Right forelimb (tissue), 1 donor: ENCODE measurements at places on chromosomes 1 and 21.

DNA sequence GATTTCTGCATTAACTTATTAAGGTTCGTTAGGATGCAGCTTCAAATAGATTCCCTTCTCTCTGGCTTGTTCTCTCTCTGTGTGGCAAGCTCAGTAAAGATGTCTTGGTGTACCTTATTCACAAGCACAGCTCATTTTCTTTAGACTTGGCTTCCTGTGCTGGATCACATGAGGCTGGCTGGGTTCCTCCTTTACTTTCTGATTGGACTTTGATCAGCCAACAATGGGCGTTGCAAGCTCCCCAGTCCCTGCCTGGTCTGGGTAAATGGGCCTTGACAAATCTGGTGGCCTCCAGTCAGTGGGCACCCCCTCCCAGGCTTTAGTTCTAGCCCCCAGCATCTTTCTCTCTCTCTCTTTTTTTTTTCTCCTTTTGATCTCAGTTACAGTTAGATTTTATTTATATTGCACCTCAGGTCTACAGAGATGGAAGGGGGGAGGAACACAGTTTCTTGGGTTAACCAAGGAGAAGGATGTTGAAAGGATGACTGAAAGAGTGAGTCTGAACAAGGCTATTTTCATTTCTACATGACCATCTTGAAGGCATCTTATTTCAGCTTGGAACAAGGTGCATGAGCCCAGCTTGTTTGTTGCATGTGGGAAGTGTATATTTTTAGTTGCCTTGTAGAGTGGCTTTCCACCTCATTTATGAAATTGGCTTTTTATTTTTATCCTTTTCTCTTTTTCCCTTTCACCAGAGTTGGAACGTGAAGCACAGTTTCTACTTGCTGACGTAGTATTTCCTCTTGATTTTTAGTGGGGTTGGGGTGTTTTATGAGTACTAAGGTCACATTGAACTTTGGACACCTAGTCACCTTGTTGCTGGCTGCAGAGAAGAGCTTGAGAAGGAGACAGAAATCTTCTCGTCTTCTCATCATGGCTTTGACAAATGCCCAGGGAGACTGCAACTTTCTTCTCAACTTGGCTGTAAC, 77.1 kb downstream of the PBX1 start:
- no peak for DNase-seq

DNA sequence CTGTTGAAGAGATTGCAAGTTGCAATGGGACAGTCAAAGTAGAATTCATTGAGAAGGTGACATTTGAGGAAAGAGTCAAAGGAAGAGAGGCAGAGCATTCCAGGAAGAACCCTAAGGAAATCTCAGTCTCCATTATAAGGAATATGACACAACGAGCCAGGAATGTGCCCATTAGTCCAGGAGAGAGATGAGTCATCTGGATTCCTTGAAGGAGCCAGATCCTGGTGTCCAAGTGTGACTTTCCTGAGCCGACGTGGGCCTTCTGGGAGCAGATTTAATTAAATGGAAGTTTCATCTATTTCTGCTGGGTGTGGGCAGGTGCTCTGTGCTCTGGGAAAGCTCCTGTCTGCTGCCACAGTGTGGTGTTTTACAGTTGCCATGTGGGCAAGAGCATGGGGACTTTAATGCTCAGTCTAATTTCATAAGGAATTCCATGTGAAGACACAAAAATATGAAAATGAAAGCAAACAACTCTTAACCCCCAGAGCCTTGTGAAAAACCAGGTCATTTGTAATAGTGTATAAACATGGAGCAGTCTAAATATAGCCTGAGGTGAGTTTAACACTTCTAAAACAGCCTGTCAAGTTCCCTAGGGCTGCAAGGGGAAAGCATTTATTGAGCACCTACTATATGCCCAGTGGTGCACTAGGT, 111.4 kb upstream of the ARTN start:
- no peak for DNase-seq

DNA sequence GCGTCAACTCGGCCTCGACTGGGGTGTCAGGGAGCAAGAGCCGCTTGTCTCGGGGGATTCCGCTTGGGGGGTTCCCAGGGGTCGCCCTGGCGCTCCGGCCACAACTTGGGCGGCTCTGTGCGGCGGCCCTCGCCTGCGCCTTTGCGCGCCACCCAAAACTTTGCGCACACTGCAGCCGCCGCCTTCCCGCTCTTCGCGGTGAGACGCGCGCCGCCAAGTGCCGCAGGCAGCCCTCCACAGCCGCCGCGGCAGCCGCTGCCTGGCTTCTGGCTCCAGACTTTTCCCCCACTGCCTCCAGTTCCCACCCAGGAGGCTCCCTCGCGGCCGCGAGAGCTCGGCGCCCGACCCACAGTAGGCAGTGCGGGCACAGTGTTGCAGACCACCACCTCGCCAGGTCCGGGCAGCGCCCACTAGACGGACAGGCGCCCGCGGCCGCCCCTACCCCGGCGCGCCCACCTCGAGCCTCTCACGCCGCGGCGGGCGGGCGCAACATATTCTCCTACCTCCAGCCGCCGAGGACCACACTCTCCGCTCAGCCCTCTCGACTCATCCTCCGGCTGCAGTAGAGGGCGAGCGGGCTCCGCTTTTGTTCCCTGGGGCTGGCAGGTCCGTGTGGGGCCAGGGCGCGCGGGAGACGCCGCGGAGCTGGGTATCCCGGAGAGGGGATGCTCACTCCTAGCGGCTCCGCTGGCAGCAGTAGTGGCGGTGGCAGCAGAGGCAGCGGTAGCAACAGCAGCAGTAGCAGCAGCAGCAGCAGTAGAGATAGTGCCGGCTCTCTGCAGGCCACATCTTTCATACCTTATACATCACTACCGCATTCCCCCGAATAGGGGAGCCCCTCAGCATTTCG, 296.6 kb downstream of the OMA1 start:
- DNase-seq = peak; percentile 51

DNA sequence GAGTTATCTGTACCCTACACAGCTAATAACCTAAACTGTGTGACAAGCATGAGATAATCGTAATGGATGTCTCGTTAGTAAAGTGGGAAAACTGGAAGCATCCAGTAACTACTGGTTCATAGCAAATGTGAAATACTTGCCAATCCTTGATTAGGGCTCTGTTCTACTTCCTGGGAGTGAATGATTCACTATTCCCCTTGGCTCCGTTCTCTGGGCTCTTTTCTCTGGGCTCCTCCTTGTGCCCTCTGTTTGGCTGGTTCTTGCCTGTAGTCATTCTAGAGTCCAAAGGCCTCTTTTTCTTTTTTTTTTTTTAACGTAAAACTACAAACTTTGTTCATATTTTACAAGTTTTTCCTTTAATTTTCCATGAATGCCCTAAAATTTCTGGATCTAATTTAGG, 465.8 kb upstream of the PLXNA2 start:
- DNase-seq = no peak

DNA sequence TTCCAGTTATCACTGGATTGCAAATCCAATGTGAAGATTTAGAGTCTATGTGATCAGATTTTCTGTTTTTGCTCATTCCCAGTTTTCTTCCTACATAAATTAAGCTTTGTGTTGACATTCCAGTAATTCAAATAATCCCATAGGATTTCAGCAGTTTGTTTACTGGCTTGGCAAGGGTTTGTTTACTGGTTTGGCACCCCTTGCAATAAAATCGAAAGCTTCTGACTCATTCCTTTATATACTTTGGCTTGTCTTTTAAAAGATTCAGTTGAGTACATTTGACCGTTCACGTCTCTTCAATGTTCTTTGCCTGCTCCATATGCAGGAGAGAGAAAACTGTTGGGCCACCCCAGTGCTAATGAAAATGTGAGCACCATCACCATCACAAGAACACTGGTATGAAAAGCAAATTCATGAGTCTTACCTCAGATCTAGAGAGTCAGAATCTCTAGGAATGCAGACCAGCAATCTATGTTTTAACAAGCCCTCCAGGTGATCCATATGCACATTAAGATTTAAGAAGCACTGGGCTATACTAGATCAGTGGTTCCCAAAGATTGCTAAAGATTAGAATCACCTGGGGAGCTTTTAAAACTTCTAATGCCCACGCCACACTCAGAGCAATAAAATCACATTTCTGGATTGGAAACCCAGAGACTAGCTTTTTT, 32.8 kb downstream of the ZC3H11B start:
- DNase-seq = no peak

DNA sequence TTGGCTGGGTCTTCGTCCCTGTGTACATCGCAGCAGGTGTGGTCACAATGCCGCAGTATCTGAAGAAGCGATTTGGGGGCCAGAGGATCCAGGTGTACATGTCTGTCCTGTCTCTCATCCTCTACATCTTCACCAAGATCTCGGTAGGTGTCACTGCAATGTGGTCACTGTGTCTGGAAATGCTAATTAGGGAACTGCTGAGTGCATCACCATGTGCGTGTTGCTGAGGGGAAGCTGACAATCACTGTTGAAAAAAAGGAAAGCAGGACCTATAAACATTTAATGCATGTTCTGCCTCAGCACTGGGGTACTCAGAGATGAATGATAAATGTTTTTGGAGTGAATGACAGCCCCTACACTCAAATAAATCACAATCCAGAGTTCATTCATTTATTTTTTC, 6.8 kb downstream of the SLC5A9 start:
- no peak for DNase-seq

GRCh38 chr1:21059021-21059420, 117.7 kb downstream of the EIF4G3 start:
- no peak for DNase-seq

GRCh38 chr1:34419663-34420136, 243.0 kb downstream of the C1orf94 start:
- no peak for DNase-seq

GRCh38 chr21:42426424-42426823, 22.7 kb downstream of the UBASH3A start:
- no peak for DNase-seq

DNA sequence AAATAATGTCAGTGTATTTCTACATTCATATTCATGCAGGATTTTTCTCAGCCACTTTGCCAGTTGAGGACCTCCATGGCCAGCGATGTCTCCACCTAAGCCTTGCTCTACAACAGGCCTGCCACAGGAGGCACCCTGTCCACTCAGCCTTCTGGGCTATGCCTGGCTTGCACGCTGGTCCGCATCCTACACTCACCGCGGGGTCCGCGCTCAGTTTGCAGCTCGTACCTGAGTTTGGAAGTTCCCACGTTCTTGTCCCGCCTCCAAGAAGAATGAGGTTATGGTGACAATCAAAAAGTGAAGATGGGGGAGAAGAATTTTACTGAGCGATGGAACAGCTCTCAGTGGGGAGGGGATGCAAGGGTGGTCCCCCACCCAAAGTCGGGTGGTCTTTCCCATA, 93.6 kb upstream of the GRIK1 start:
- no peak for DNase-seq

- no peak for DNase-seq
These were observed 55.3 kb downstream of the MRPS6 start for GRCh38 chr21:34128674-34129038.

GRCh38 chr1:61183471-61184039, 101.2 kb downstream of the NFIA start:
- DNase-seq = peak; percentile 82

DNA sequence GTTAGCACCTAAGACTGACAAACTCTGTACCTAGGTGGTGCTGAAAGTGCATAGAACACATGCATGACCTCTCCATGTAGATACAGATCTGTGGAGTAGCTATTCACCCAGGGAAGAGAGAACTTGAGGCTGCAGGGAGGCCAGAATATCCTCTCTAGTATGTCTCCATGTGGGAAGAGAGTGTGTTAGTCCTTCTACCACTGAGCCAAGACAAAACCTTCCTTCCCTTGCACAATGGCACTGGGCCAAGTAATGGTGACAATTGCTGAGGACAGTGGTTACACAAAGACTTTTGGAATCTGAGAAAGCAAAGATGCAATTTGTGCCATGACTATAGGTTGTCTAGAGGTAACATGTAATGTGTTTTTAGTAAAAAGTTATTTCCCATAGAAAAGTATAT, 52.3 kb downstream of the C1orf198 start:
- peak; percentile 31 for DNase-seq
